Cardiac septum (tissue), 1 donor: ENCODE measurements at places on chromosomes 16 and 17. TPM values are rescaled to one million over a fixed set of nuclear protein-coding genes. Genes with fewer than 3 reads are reported as not detected.
A peak's percentile ranks its signal among the peaks of the same experiment; 100 is the strongest.

- no peak for DNase-seq
Measured at GRCh38 chr17:78255029-78255656, 23.7 kb downstream of the TMEM235 start.

DNA sequence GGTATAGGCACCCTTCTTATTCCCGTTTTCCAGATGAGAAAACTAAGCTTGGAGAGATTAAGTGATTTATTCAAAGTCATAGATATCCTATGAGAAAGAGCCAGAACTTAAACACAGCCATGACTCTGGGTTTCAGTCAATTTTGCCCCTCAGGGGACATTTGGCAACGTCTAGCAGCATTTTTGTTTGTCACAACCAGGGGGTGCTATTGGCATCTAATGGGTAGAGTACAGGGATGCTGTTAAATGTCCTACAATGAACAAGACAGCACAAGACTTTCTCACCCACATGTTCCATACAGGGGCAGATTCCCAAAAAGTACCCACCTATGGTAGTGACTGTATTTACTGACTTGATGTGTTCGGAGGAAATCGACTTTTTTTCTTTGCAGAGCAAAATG is 4.8 kb upstream of the SHISA9 start:
- DNase-seq: no peak

- no peak for DNase-seq
Measured at GRCh38 chr16:58205276-58206036, 7.5 kb upstream of the CSNK2A2 start.

- no peak for DNase-seq
Measured at GRCh38 chr17:65173976-65174683, 37.0 kb downstream of the RGS9 start.

DNA sequence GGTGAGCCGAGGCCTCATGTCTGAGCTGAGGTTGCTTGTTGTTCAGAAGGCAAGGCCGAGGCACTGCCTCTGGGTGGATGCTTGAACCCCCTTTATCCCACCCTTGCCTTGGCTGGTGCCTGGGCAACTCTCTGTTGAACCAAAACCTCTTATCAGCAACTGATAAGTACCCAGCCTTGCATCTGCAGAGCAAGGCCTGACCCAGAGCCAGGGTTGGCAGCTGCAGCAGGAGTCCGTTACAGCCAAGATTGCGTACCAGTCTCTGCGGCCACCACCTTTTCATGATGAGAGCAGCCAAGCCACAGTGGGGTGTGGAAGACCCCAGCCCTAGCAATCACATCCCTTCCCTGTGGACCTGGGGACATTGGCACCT is 118.3 kb downstream of the RAB11FIP4 start:
- DNase-seq: no peak

DNA sequence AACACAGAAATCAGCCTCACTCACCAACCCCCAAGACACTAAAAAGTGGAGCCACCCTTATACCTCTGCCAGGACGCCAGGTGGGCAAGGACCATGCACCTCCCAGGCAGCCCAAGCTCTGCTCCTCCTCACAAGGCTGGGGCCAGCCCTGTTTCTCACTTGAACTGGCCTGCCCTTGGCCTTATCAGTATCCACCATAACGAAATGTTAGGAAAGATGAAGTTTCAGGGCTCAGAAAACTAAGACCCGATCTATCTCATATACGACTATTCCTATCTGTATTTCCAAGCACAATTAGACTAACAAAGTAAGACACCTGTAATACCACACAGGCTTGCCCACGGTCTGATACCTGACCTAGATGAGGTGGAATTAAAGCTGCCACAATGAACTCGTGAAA is 6.9 kb downstream of the FBXO31 start:
- DNase-seq: no peak

DNA sequence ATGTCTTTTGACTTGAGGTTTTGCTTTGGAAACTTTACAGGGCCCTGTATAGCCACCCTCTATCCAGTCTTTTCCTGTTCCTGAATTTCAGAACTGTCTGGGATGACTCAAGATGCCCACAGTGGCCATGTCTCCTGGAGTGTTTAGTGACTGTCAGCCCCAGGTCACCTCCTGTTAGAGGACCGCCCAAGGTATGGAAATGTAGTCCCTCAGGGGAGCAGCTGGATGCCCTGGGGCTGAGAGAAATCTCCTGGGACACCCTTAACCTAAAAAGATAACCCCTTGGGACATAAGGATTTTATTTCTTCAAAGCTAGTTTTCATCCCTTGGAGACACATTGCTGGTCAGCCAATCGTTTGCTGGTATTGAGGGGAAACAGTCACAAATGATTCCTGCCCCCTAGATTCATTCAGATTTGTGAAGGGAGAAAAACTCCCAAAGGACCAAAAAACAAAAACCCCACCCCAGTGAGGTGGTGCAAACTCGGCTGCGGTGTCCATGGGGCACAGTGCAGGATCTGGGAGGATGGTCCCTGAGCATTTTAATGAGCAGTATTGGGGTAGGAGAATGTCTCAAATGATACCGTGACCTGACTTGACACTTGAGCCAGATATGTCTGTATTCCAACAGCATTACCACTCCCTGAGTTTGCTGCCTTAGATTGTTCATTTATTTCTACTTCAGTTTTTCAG is 1.7 kb downstream of the ZNF267 start:
- no peak for DNase-seq

- DNase-seq: peak; percentile 75
Measured at GRCh38 chr16:70577256-70577698, 53.7 kb downstream of the SF3B3 start.

DNA sequence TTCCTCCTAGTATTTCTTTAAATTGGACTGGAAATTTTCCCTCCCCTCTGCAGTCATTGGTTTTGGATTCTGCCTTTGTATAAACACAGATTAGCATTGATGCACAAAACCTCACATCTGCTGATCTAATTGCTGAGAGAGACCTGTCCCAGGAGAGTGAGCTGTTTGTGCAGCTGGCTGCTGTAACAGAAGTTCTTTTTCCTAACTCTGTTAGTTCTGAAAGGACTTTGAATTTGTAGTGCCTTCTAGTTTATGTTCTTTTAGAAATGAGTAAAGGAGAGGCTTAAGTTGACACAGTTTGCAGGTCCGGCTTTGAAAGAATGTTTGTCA is 45.2 kb upstream of the KPNB1 start:
- DNase-seq: no peak

DNA sequence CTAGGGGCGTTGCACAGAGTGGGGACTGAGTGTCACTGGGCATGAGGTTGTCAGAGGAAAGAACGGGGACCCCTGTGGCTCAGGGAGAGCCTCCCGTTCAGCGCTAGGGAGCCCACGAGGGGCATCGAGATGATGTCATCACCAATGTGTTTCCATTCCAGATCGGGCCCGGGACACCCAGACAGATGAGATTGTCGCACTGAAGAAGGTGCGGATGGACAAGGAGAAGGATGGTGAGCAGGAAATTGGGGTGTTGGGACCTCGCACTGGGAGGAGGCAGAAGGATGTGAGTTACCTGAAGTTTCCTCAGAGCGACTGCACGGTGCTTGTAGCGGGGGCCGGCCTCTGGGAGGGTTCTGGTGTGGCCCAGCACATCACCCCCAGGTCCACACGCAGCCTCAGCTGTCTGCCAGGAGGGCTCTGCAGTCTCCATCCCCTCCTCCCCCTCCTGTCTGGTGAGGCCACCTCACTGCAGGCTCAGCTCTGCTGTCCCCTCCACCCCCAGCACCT is 4.0 kb downstream of the CDK10 start:
- peak; percentile 41 for DNase-seq

- no peak for DNase-seq
Measured at GRCh38 chr17:82449131-82449882, 1.2 kb downstream of the CYBC1 start.

The OTOP3 gene
- total RNA-seq: not detected

The ALOX12B gene
- not detected for total RNA-seq

The CD300LB gene
- not detected for total RNA-seq

The ORC6 gene
- 3.0 TPM for total RNA-seq

The RAB37 gene
- 0.94 TPM for total RNA-seq

The ZNF205 gene
- 6.5 TPM for total RNA-seq

The MYOCD gene
- total RNA-seq: 82.1 TPM

The ZFP3 gene
- total RNA-seq: 12.6 TPM
